ENCODE measurements at places on chromosomes 3 and 15.
A peak's percentile ranks its signal among the peaks of the same experiment; 100 is the strongest.

- DNase-seq, result no peak
Observed at GRCh38 chr3:191363221-191363620, 32.9 kb upstream of the UTS2B start.

- no peak for DNase-seq
Observed at GRCh38 chr15:54197995-54198394, 219.8 kb downstream of the UNC13C start.

DNA sequence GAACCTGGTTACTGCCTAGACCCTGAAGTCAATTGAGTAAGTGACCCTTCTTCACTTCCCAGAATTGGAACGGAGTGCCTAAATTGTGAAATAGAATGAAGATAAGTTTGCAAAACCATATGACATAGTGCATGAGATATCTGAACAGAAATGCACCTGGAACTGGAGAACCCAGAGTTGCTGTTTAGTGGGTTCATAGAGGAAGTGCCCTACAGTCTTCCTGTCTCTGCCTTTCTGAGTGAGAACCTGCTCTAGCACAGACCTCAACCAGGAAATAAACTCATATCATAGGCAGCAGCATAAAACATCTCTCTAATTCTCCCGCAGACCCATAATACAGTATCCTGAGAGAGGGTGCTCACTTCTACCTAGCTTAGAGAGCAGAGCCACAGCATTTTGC lies 82.9 kb downstream of the EOMES start:
- no peak for DNase-seq

DNA sequence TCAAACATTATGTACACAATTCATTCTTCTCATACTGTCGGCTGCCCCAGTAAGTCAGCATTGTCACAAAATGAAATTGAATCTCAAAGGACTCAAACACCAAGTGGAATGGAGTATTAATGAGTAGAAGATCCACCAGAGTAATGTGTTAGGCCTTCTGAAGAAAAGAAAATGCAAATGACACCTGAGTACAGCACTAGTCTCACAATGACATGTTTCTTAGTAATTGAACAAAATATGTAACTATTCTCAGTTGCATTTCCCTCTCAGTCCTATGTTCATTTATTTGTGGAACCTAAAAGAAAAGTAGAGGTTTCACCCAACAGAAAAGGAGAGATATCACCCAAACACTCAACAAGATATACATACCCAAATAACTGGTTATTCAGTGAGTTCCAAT lies 283.9 kb upstream of the THBS1 start:
- no peak for DNase-seq

DNA sequence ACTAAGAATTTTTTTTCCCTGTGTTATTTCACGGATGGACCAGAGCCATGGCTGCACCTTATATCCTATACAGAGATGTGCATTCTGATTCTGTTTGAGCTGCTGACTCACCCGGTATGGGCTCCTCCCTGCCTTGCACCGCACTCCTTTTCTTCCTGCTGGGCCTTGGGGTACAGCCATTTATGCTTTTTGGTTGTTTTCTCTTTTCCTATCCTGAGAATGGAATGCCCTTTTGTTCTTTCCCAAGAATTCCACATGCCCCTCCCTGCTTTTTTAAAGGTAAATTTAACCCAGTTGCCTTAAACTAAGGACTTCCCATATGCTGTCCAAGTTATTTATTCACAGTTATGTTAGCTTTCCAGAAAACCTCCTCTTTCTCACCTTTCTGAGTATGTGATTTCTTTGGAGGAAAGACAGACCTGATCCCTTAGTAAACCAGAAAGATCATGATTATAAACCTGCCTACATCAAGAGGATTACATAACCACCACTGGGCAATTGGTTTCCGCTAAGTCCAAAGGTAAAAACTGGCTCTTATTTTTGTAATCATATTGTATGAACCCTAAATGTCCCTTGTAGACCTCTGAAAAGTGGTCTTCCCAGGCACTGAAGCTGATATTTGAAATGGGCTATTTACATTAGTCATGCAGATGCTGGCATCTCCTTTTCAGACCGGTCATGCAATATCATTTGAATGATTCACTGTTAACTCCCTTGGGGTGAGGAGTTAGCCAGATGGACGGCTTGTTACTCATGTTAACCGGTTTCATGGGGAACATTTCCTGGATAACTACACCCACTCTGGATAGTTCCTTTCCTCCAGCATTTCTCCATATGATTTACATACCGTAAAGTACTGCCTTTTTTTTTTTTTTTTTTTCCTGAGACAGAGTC lies 45.5 kb downstream of the TMOD3 start:
- peak; percentile 61 for DNase-seq

- no peak for DNase-seq
Observed at GRCh38 chr3:56926243-56926946, 124.6 kb upstream of the ARHGEF3 start.

DNA sequence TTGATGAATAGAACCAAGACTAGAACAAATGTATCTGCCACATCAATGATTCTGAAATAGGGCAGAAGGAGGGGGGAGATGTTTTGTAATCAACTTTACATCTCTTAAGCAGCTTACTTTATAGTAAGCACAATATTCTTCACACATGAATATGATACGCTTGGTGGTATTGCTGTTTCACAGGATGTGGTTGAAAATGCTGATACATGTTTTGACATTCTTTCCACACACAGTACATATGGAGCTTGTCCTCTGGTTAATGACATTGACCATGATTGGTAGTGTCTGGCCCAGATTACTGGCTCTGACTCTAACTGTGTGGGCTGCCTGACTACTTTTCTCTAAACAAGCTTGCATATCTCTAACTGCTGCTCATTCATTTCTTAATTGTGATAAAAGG lies 168.9 kb downstream of the KLHL25 start:
- no peak for DNase-seq

- DNase-seq, result no peak
Observed at GRCh38 chr15:96184297-96184696, 146.2 kb upstream of the NR2F2 start.

DNA sequence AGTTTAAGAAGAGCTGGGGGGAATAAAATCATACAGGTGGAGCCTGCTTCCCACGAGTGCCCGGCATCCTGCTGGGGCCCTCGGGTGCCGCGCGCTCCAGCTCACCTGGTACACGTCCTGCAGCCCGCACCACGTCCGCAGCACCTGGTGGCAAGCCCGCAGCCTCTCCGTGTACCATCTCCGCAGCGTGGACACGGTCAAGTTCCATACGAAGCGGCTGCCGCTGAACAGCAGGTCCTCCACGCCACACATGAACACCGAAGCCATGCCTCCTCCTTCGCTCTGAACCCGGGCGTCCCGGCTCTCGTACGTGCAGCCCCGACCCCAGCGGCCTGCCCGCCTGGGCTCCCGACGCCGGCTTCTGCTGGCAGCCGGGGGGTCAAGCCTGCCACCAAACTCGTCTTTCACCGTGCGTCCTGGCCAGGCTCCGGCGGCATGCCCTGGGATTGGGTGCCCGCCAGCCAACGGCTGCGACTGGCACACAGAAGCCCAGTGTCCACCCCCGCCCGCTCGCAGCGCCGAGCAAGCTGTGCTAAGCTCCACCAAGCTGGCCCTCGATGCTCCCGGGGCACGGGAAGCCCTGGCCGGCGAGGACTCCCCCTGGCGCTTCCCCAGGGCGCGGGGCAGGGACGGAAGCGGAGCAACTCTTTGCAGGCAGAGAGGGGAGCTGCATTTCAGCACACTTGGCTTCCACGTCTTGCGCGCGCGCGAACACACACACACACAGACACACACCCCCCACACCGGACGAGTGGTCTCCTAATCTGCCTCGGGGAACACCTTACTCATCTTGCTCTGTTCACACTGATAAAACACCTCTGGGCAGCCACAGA lies at the start of gene FRMD4B:
TSS of gene FRMD4B (minus strand) at position 366 of the 833 bp plus-strand sequence. CDS start at position 267, 99 bp downstream.
- no peak for DNase-seq

- no peak for DNase-seq
Observed at GRCh38 chr15:78358102-78358870, 18.1 kb downstream of the CRABP1 start.

DNA sequence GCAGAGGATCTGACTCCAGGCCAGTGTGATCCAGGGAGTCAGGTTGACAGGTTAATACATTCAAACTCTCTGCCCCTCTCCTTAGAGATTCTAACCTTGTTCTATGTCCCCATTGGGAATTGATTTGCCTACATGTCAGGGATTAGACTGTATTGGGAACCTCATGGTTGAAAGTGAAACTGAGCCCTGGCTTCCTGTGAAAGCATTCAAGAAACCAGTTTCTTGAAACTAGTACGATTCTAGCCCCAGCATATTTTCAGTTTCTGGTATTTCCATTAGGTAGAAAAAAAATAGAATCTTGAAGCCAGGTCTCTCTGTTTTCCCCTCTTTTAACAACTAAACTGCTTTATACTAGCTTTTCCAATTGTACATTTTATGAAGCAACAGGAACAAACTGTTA lies 140.4 kb upstream of the ABI3BP start:
- no peak for DNase-seq

DNA sequence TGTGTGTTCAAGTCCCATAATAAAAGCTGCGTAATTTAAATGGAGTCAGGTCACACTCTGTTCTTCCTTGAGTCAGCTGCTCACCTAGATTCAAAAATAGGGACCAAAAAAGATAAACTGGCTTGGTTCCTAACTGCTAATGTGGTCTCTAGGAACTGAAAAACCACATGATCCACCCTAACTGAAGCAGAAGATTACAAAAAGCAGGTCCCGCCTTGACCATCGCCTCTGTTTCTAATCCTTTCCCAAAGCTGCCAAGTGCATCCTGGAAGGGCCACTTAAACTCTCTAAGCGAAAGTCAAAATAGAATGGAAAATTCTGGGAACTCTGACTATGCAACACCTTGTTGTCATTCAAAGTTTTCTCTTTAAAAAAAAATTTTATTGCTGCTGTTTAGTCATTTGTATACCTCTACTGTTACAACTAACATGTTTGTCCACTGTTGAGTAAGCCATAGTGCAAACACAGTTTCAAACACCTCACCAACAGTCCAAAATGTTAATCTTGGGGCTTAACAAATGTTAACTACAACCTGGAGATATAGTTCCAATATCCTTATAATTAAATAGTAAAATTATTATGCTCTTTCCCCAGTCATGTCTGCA lies 88.9 kb upstream of the THBS1 start:
- DNase-seq, result no peak

GRCh38 chr15:26805470-26805869 lies 32.6 kb upstream of the GABRB3 start:
- no peak for DNase-seq

DNA sequence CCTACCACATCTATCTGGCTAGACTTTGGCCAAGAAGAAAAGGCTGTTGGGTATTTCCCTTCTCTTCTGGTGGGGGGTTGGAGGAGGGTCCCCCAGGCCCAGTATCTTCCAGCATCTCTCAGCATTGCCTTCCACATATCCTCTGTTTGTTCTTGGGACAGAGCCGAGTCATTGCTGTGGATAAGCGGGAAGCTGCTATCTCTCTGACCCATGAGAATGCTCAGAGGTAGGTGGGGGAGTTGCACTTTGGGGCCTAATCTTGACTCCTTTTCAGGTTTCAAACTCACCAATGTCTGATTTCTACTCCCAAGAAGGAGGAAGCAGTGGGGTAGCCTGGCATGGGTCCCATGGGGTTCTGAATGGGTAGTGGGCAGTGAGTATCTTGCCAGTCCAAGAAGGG lies 8.0 kb downstream of the HEMK1 start:
- peak; percentile 48 for DNase-seq

GRCh38 chr3:183172051-183172639 lies 9.6 kb upstream of the LAMP3 start:
- DNase-seq, result no peak

DNA sequence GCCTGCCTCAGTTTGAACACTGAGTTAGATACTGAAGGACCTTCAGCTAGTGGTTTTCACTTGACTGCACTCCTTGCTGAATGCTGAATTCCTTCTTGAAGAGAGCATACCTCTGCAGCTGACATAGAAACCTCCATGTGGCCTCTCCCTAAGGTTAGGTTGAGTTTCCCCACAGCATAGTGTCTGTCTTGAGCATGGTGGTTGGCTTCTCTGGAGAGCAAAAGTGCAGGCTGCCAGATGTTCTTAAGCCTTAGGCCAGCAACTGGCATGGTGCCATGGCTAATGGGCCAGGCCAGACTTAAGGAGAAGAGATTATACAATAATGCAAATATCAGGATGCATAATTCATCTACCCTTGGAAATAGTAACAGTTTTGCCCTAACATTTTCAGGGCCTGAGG lies 545.6 kb upstream of the ZNF385D start:
- DNase-seq, result no peak

DNA sequence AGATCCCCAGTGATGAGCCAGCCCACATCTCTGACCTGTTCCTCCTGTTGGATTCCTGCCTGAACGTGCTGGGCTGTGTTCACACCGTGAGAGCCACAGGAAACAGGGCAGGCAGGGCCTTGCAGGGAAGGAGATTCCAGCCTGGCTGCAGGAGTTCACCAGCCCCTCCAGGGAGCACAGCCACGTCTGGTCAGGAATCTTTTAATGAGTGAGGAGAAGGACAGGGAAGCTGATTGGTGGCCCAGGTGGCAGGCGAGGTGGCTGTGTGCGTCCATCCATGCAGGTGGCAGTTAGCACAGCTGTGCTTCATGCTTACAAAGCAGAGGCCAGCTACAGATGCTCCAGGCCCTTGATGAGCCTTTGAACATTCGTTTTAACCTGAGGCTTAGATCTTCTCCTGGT lies 10.5 kb downstream of the LRRK1 start:
- no peak for DNase-seq

- peak; percentile 82 for DNase-seq
Observed at GRCh38 chr15:76139368-76140073, 79.7 kb downstream of the TMEM266 start.

DNA sequence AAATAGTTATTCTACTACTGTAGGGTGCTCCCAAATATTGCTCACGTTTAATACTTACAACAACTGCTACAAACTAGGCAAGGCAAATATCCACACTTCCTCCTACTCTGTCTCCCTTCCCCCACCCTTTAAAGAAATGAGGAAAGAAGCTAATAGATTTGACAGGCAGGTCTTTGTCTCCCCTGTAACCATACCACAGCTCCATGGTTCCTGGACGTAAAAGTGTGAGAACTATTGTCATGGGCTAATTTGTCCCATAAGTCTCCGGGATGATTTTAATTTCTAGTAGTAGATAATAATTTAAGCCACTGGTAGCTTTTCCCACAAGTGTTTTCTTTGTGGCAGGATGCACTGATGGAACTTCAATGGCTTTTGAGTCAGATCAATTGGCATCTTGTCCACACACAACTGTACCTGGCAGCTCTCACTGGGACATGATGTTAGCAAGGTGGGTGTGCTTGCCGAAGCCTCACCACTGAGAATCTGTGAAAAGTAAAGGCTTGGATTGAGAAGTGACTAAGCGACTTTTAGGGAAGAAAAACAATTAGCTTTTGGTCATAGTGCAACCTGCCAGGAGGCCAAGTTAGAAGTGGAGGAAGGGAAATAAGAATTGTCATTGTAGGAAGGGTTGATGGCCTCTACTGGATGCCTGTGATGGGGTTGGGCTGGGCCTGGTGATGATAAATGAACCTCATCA lies 1.4 kb upstream of the CPOX start:
- no peak for DNase-seq

Measured in K562 (cell line).